ENCODE measurements at places on chromosomes 2 and 18. TPM values are rescaled to one million over a fixed set of nuclear protein-coding genes. Genes with fewer than 3 reads are reported as not detected.

LPIN2 gene
- 29.3 TPM for total RNA-seq

- DNase-seq: no peak
Measured at GRCh38 chr2:8389431-8390108, 292.3 kb upstream of the ID2 start.

DNA sequence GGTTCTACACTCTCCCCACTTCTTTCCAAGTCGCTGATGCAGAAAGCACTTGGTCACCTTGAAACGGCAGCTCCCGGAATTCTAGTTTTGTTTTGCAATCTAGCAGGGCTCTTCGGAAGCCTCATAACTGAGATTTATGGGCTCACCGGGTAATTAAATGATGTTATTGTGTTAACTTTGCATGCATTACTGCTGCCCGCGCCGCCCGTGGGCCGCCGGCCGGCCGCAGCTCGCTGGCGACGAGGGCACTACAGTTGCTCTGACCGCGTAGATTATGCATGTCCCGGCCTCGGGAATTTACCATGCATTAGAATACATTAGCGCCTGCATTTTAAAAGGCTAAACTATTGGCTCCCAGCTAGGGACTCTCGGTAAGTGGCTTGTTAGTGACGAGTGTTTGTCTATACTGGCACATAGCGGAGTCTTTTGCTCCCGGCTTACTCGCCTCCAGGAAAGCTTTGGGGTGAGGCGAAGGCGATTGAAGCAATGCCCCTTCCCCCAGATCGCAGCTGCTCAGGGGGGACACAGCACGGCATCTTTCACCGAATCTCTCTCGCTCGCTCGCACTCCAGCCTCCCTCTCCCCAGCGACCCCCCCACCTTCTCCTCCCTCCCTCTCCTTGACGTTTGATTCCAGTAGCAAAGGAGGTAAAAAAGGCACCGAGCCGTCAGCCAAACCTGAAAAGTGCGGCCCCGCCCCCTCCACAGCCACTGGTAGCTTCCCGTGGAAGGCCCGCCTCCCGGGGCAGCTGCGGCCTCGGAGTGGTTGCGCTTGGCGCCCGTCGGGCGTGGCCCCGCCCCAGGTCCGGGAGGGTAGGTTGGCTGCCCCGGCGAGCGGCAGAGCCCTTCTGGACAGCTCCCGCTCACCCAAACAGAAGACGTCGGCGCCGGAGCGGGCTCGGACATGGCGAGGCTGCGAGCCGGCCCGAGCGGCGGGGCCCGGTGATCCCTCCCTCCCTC is at the start of gene ONECUT2:
ONECUT2 (plus strand) TSS at position 839 of the 959 bp plus-strand sequence. CDS start 343 bp downstream, outside the sequence.
- peak; percentile 95 for DNase-seq

DNA sequence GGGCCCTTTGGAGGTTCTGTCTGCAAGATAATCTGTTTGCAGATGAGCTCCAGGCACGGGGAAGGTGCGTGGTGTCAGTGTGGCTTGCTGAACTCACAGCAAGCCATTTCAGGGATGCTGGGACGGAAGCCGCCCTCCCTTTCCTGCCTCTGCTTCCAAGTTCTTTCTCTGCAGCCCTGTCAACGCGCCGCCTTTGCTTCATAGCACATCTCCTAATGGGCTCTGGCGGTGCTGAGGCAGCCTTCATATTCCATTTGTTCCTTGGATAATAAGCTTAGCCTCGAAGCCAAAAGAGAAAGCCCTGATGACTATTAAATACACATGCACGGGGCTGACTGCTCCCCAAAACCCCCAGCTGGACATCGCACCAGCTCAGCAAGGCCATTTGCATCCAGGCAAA is 81.7 kb upstream of the TAF1B start:
- no peak for DNase-seq

DNA sequence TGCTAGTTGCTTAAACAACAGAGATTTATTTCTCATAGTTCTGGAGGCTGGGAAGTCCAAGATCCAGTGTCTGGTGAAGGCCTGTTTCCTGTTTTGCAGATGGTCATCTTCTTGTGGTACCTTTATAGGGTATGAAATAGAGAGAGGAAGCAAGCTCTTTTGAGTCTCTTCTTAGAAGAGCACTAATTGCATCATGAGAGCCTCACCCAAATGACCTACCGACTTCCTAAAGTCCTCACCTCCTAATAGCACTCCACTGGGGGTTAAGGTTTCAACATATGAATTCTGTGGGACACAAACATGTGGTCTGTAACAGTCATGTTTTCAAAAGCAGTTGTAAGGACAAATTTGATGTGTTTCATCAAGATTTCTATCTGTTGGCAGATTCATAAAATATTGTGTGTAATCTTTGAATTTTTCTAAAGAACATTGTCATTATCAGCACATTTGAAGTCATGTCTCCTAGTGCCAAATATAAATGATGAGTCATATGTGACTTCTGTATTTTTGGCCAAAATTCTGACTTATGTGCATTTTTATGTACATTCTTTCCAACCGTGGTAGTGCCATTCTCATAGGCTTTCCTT is 45.3 kb downstream of the CD28 start:
- no peak for DNase-seq

DNA sequence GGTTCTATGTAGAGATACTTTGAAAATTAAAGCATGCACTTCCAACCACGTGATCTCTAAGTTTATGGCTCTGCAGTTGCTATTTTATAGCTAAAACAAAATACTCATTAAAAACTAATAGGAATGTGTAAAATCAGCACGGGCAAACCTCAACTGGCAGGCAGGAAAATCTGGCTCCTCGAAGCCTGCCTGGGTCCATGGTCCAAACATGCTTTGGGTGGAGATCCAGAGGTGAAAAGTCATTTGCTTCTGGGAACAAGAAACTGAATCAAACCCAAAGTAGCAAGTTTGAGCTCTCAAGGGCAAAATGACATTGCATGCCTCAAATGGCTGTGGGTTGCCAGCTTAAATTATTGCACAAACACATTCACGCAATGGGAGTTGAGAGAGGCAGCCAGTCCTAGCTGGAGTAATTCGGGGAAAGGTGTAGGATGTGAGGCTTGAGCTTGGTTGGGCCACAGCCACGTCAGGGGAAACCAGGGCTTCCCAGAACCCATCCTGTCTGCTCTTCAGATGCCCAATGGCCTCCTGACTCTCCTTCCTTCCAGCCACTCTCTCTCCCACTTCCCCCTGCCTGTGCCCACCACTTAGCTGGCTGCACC is 75.2 kb upstream of the LCLAT1 start:
- DNase-seq: no peak

Measured in MG63 (cell line).